ENCODE measurements at places on chromosomes 4 and X.

DNA sequence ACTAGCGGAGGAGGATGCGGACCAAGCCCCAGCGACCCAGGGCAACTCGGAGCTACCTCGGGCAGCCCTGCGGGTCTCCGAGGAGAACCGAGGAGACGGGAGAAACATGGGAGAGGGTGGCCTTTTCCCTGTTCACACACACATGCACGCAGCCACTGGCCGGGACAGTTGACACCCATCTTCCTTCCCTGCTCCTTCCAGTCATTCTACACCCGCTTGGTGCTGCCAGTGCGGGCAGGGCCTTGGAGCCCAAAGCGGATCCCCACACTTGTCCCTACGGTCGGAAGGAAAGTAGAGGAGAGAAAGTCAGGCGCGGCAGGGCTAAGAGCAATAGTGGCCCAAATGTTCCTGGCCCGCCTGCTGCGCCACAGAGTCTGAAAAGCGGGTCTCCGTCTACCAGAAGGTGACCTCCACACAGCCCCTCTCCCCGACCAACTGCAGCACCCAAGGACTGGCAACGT is 1.1 kb upstream of the PPP3CA start:
- no peak for DNase-seq

DNA sequence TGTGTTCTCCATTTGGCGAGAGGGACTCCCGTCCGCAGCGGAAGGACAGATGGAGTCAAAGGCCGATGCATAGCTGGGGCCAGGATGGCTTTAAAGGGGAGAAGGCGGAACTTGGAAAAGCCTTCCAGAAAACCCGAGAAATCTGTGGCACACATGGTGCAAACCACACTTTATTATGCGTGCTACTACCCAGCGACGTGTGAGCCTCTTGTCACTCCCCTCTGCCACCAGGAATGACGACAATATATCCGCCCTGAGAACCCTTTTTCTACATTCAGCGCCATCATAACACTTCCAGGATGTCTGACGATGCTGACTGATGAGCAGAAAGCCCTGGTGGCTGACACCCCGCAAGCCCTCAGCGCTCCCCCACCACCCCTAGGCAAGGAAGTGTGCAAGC is 689 bp upstream of the DCHS2 start:
- no peak for DNase-seq

DNA sequence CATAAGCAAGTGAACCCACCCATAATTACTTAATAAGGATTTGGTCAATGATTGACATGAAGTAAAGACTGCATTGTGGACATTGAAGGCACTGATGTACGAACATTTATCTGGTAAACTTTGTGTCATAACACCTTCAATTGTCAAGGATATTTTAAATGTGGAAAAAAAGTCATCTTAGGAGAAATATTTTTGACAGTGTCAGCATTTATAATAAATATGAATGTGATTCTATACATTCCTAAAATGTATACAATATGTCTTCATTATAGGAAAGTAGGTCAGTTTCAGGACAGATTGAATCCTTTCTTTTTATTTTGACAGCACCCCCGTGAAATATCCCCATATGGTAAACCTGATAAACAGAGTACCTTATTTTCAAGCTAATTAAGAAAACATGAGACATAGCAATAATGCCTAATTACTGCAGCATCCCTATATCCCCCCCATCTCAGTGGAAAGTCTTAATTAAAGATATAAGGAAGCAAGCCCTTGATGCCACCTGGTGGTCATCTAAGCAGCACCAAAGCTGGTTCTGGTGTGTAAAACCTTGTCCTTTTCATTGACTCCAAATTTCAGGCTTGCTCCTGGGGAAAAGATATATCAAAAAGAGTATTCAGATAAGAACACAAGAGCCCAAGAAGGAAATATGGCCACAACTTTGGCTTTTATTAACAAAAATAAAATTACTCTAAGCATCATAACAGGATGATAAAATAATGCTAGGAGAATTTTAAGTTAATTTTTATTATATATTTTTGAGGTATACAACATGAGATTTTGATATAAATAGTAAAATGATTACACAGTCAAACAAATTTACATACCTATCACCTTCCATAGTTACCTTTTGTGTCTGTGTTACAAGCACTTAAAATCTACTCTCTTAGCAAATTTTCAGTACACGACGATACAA is 379.7 kb downstream of the TLL1 start:
- DNase-seq, result peak; percentile 10

DNA sequence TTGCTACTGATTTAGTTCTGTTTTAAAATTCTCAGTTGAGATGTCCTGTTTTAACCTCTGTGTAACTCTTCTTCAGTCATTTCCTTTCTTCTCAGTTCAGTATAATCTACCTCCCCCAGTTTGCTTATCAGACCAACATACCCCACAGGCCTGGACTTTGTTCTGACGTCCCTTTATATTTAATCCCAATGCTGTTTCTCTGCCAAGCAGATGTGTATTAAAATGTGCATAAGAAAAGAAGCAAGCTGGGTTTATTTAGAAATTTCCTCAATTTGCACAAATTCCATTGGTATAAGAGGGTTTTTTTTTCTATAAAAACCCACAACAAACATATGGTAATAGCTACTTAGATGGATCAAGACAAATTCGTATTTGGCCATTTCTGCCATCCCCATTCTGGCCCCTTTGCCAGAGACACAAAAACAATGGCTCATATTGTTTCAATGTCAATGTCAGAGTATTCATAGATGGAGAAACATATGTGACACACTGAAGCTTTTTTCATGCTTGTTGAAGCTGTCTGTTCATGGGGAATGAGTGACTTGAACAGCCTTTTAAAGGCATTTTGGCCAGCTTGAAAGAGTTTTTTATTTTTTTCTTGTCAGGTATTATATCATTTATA is 24.5 kb downstream of the HCCS start:
- no peak for DNase-seq

DNA sequence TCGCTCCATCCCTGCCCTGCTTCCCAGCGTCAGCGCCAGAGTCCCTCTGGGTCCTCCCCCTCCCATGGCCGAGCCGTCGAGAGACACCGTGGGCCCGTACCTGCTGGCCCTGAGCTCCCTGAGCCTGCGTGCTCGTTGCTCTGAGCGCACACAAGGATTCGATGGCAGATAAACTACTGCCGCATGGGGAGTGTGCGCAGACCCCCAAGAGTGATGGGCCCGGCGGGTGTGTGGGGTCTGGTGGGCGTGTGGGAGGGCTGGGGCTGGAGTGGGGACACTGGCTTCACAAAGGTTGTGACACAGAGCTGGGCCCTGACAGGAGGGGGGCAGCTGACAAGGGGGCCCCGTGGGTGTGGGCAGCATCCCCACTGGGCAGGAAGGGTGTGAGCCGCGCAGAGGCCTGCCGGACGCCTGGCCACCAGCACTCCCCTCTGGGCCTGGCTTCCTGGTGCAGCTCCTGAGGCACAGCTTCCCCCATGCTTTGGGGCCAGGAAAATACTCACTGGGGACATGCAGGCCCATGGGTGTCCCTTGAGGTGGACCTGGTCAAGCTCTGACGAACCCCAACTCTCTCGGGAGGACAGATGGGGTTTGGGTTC is 4.8 kb upstream of the RGS12 start:
- DNase-seq, result no peak

GRCh38 chrX:14497184-14497666 is 32.1 kb upstream of the GLRA2 start:
- no peak for DNase-seq

- DNase-seq, result no peak
These were observed 594.7 kb downstream of the SMARCA1 start for GRCh38 chrX:128928636-128929035.

GRCh38 chrX:133645977-133646718 is 230.9 kb upstream of the GPC4 start:
- no peak for DNase-seq

GRCh38 chrX:12263211-12263610 is 124.9 kb downstream of the FRMPD4 start:
- no peak for DNase-seq

- no peak for DNase-seq
These were observed 50.2 kb downstream of the WDR44 start for GRCh38 chrX:118396113-118396512.

DNA sequence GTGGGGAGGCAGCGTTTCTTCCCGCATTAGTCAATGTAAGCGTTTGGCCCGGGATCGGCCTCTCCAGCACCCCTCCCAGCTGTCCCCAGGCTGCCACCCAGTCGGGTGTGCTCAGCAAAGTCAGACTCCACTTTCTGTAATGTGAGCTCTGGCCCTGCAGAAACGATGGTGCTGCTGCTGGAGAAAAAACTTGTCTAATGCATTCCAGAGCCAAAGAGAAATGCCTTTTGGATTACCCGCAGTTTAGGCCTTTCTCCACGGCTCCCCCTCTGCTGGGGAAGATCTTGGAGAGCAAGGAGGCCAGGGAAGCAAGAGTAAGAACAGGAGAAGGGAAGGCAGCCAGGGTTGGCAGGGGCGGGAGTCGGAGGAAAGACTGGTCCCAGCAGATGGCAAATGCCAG is 55.2 kb downstream of the ELF4 start:
- no peak for DNase-seq

DNA sequence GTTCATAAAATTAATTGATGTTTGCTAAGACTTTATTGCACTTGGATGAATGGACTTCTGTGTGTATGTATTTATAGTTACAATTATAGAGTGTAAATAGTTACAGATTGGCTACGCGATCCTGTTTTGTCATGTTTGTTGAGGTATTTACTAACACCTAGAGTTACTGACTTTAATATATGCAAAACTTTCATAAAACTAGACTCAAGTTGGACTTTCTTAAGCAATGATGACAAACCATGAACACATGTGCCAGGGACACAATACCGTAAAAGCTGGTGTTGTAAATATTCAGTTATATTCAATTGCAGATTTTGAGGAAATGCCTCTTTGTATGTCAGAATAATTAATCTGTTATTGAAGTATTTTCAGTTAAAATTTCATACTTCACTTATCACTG is 6.1 kb downstream of the GRIA2 start:
- no peak for DNase-seq

GRCh38 chrX:15146515-15146914 is 123.4 kb downstream of the ASB9 start:
- DNase-seq, result peak; percentile 14

DNA sequence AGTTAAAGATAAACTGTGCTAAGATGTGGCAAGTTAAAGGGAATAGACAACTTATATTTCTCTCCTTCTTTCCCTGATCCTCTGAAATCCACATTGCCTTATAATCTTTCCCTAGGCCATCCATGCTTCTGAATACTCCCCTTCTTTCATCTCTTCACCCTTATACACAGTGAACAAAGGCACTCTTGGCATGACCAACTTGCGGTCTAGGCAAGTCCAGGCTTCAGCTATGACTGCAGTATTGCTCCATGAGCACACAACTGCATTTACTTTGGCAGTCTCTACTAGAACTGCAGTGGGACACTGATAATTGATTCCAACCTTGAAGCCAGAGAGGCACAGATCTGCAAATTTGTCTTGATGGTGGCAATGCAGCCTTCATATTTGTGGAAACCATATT is 24.2 kb upstream of the UBA6 start:
- no peak for DNase-seq

- DNase-seq, result no peak
These were observed 27.3 kb downstream of the RWDD4 start for GRCh38 chr4:183631577-183632198.

- peak; percentile 49 for DNase-seq
These were observed 35.3 kb downstream of the NBDY start for GRCh38 chrX:56764153-56764974.
